ENCODE measurements at places on chromosomes 16 and 17.

- no peak for DNase-seq
Observed at GRCh38 chr17:31411707-31412285, 20.3 kb downstream of the RAB11FIP4 start.

DNA sequence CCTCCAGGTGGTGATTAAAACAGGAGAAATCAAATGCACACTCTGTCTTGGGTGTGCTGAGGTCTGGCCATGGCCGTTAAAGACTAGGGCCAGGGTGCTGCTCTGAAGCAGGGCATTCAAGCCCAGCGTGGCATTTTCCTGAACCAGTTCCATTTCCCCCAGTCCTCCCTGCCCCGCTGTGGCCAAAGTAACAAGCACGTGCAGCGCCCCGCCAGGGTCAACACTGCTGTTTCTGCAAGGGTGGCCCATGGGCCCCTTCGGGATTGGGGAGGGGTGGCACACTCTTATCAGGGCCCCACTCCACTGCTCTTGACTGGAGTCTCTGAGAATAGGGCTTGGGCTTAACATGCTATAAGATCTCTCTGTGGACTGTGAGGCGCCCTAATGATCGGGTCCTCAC lies 72.9 kb downstream of the IL21R start:
- DNase-seq, result no peak

GRCh38 chr16:84839956-84840355 lies 20.2 kb downstream of the CRISPLD2 start:
- no peak for DNase-seq

- no peak for DNase-seq
Observed at GRCh38 chr16:852451-853185, 52.1 kb upstream of the GNG13 start.

DNA sequence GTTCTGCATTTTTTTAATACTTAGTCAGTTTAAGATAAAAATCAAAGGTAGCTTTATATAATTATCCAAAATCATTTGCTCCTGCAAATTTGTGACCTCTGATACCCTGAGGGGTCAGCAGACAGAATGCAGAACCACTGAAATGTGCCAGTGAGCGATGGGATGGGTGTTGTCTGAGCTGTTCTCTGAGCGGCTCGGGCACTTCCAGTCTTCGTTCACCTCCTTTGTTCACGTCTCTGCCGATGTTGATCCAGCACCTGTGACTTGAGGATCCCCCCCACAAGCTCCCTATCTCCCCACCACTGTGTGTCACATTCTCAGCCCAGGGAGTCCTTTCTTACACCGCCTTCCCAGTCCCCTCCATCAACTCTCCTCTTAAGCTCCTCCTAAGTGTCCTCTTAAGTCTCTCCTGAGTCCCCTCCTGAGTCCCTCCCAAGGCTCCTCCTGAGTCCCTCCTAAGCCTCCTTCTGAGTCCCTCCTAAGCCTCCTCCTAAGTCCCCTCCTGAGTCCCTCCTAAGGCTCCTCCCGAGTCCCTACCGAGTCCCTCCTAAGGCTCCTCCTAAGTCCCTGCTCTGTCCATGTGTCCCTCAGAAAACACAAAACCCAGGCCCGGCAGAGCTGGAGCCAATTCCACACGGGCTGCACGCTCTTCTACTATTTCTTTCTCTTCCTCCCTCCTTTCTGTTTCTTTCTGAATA lies 47.5 kb downstream of the RNF213 start:
- DNase-seq, result no peak

- DNase-seq, result no peak
Observed at GRCh38 chr17:61444831-61445230, 7.4 kb upstream of the TBX4 start.

- no peak for DNase-seq
Observed at GRCh38 chr16:56257239-56257638, 66.0 kb downstream of the GNAO1 start.

DNA sequence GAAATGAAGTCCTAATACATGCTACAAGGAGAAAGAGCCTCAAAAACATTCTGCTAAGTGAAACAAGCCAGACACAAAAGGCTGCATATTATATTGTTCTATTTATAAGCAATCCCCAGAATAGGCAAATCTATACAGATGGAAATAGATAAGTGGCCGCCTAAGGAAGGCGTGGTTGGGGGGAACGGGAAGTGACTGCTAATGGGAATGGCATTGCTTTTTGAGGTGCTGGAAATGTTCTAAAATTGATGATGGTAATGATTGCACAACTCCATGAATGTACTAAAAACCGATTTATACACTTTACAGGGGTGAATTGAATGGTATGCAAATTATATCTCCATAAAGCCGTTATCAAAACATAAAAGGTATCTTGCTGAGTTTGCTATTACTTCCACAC lies 67.7 kb downstream of the GAS7 start:
- DNase-seq, result no peak

DNA sequence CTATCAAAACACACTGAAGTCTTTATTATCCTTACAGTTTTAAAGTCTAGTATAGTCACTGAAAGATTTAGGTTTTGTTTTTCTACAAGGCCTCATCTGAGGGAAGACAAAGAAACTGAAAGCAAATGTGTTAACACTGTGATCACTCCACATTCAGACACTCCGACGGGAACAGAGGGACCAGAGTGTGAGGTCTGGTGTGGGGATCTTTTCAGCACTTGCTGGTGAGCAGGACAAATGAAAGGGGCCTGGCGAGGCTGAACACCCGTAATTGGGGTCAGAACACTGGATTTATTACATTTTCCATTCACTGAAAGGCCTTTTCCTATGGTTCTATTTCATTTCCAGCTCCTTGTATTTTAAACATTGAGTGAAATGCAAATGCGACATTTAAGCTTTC lies 910.5 kb downstream of the CDH11 start:
- no peak for DNase-seq

DNA sequence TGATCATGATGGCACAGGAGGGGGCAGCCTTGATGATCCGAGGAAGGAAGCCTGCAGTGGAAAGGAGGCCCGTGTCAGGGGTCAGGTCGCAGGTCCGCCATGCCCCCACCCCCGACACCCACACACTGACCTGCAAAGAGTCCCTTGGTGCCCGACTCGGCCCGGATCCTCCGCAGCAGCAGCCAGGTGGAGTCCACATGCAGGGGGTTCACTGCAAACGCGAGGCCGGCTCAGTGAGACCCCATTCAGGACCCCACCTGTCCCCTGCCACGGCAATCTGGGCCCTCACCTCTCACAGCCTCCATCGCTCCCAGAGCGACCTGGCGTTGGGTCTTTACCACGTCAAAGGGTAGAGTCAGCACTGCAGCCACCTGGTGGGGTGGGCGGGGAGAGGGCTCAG lies 4.6 kb downstream of the SLC25A39 start:
- DNase-seq, result no peak

- DNase-seq, result no peak
Observed at GRCh38 chr17:79955691-79956440, 79.8 kb downstream of the TBC1D16 start.

Data from right renal cortex interstitium (tissue), 3 donors.